ENCODE measurements at places on chromosomes 1 and 21.
A peak's percentile ranks its signal among the peaks of the same experiment; 100 is the strongest.

DNA sequence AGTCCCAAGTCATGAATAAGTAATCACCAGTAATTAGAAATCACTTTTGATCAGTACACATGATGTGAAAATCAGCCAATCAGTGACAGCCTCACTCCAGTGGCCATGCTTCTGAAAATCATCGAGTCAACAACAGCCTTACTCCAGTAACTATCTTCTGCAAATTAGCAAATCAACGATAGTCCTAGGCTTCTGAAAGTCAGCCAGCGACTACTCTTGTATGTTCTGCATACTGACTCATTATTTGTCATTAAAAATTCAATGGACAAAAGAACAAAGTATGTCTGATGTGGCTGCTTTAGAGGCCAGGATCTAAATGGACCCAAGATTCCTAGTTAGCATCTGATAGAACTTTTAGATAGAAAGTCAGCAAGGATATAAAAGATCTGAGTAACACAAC, 102.5 kb downstream of the GPR52 start:
- DNase-seq: no peak

DNA sequence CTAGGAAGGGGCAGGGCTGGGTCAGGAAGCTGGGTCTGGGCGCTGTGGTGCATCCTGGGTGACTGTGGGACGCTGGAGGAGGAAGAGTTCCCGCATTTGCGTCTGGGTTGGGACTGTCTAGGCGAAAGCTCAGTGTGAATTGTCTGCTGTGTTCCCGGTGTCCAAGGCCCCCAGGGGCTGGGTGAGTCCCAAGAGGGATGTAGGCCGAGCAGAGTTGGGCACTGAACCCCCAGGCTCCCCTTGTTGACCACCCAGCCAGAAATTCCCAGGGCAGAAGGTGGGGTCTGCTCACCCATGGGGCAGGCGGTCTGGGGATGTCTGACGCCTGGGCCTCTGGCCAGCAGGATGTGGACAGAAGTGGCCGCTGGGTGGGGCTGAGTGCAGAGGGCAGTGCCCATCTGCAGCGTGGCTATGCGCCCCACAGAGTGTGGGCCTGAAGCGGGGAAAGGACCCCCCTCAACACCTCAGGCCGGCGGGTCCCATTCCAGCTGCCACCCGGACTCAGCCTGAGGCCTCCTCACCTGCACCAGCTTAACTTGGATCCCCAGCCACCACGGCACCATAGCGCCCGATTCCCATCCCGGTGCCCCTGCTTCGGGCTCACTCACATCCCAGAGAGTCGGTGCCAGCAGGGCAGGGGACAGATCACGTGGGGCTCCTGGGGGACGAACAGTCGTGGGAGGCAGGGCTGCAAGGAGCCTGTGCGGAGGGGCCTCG, 37.0 kb upstream of the POFUT2 start:
- no peak for DNase-seq

DNA sequence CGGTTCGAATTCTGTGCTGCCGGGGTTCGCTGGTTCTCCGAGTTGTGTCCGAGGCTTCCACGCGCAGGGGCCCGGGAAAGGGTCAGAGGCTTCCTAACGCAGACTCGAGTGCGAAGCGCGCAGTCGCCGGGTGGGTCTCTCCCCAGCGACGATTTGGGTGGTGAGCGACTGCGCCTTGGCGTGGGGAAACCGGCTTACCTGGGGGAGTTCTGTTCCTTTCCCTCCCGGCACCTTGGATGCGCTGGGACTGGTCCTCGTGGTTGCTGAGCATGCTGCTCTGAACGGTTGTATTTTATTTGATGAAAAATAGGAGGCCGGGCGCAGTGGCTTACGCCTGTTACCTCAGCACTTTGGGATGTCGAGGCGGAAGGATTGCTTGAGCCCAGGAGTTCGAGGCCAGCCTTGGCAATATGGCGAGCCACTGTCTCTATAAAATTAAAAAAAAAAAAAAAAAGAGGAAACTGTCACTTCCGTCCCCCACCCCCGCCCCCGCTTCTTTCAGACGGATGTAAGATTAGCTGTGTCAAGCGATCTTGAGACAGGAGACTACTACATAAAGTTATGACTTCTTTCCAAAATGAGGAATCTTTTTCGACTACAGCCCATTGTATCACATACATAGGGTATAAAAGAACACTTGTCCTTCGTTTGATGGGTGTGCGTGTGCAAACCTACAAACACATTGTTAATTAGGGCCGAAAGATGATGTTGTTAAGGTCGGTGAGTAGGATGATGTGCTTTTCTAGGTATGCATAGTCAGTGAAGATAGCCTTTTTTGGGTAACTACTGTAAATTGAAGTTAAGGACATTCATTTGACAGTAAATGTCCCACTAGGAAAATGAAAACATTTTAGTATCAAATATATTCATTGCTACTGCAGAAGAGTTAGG, at the start of gene CCDC18:
CCDC18 (plus strand) TSS at position 2 of the 891 bp plus-strand sequence. CDS start 2,638 bp downstream, outside the sequence.
- DNase-seq: no peak

DNA sequence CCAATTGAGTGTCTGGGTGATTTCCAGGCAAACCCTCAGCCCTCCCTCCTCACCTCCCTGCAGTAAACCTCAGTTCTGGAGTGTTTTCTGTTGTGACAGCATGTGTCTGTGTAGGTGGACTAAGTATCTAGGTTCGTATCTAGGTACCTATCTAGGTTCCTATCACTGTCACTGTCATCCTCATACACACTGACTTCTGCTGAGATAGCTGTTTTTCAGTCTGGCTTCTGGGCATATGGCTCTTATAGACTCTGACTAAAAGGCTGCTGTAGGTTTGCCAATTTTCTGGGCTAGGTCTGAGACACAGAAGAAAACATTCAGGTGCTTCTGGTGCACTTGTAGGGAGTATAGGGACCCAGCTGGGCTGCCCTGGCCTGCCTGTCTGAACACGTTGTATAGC, 8.1 kb upstream of the TRIM67 start:
- DNase-seq: no peak

DNA sequence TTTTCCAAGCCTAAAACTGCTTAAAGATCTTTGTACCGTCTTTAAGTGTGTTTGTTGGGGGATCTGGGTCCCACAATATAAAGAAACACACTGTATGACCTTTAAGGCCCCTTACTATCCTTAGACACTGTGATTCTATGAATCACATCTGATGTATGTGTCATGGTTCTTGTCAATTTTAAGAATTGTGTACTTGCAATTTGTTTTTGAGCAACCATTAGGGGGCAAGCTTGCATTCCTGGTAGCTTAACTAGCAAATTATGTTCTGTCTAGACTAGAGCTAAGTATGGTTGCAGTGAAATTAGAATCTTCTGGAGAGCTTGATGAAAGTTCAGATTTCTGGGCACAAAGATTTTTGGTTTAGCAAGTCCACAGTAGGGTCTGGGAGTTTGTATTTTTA, 219.5 kb downstream of the TPR start:
- DNase-seq: no peak

- DNase-seq: no peak
Measured at GRCh38 chr1:45443580-45444446, 47.1 kb downstream of the TESK2 start.

GRCh38 chr1:66176012-66176715, 357.8 kb upstream of the SGIP1 start:
- DNase-seq: no peak

DNA sequence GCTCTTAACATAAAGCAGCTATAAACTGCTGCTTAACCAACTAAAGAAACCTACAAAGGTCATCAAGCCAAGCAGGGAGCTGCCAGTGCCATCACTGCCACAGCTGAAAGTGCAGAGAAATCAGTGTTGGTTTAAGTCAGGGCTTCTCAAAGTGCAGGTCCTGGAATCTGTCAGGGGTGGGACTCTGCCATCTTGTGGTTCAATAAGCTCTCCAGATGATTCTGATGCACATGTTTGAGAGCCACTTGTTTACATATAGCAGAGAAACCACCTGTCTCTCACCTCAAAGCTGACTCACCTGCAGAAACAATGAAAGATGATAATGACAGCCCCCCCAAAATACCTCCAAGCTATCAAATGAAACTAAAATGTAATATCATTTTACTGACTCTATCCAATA, 49.3 kb downstream of the SH3GLB1 start:
- DNase-seq: no peak

DNA sequence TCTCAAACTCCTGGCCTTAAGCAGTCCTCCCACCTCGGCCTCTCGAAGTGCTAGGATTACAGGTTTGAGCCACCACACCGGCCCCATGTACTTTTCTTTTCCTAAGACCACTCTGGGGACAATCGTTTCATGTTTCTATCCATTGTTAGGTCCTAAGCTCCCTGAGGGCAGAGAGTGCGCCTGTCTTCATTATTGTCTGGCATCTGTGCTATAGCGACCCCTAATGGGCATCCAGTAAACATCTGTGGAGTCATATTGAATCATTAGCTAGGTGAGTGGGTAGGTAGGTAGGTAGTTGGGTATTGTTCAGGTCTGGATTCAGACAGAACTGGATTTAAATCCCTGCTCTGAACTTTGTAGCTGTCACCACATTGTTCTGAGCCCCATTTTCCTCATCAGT, 66.1 kb downstream of the TMEM53 start:
- DNase-seq: no peak

DNA sequence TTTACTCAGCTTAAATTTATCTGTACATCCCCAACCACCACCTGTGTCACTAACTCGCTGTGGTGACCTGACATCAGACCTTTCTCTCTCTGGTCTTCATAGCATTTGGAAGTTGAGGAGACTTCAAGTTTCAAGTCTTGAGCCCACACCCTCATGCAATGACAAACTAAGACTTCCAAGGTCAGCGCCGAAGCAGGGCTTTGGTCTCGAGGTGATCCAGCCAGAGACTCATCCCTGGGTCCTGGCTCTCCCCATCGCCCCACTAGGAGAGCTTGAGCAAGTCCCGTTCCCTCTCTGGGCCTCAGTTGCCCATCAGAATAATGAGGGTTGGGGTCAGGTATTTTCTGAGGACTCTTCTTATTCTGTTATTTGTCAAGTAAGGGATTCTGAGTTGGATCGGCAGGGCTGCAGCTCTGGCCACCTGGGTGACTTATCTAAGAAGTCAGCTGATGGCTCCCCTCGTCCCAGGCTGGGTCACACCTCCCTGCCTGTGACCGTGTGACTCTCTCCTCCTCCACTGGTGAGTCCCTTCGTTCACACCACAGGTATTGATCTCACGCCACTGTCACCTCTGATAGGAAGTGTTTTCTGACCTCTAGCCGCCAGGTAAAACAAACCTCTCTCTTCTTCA, 143.7 kb upstream of the RUNX3 start:
- no peak for DNase-seq

GRCh38 chr1:159908031-159908940, 8.3 kb upstream of the CFAP45 start:
- no peak for DNase-seq

- no peak for DNase-seq
Measured at GRCh38 chr1:64754173-64754572, 9.3 kb downstream of the RAVER2 start.

- peak; percentile 46 for DNase-seq
Measured at GRCh38 chr1:24201941-24202440, 14.9 kb upstream of the IFNLR1 start.

DNA sequence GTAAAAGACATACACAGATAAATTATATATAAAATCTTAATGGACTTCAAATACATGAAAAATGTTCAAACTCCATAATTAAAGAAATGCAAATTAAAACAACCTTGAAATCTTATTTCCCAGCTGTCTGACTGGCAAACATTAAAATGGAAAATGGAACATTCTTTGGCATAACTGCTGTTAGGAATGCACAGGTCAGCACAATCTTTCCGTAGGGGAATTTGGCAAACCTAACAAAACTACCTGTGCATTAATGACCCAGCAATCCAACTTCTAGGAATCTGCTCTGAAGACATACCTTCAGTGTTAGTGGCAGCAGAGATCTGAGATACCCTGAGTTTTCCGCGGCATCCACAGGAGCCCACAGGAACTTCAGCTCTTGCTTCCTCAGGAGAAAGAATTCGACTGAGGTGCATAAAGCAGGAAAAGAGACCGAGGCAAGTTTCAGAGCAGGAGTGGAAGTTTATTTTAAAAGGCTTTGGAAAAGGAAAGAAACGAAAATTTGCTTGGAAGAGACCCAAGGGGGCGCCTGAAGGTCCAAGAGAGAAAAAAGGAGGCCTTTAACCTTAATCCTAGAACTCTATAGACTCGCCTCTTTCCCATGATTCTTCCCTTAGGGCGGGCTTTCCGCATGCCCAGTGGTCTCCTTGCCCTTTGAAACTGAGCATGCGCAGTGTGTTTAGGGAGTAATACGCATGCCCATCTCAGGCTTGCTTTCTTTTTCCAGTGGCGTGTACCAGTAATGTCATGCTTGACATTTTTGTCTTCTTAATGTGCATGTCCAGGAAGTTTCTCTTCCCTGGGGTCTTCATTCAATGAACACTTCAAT, 24.8 kb downstream of the LYPD8 start:
- no peak for DNase-seq

DNA sequence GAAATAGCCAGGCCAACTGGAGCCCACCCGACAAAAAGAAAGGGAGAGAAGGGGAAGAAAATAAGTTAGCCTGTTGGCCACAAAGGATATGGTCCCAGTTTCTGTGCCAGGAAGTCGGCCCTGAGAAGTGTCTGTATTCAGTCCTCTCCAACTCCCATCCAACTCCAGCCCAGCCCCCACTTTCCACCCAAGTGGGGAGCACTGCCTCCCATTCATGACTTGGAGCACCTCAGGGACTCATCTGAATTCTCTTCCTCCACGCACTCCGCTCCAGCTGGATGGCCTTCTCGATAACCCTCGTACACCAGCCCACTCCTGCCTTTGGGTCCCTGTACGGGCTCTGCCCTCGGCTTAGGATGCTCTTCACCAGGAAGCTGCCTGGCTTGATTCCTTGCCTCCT, 2.0 kb upstream of the WNT2B start:
- no peak for DNase-seq

DNA sequence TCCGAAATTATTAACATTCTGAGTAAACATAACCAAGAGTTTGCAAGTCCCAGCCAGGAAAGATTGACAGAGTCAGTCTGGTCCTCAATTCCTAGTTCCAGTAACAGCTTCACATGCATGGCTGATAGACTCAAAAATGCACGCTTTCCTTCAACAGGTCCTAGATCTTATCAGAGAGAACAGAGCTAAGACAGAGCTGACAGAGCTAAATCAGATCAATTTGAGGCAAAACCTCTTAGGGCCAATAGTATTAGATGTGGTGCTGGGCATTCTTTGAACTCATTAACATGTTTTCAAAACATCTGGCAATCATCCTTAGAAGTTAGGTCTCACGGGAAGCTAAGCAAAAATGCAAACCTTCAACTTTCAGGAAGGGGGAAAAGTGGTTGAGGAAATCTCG, 114.0 kb downstream of the GREM2 start:
- no peak for DNase-seq

DNA sequence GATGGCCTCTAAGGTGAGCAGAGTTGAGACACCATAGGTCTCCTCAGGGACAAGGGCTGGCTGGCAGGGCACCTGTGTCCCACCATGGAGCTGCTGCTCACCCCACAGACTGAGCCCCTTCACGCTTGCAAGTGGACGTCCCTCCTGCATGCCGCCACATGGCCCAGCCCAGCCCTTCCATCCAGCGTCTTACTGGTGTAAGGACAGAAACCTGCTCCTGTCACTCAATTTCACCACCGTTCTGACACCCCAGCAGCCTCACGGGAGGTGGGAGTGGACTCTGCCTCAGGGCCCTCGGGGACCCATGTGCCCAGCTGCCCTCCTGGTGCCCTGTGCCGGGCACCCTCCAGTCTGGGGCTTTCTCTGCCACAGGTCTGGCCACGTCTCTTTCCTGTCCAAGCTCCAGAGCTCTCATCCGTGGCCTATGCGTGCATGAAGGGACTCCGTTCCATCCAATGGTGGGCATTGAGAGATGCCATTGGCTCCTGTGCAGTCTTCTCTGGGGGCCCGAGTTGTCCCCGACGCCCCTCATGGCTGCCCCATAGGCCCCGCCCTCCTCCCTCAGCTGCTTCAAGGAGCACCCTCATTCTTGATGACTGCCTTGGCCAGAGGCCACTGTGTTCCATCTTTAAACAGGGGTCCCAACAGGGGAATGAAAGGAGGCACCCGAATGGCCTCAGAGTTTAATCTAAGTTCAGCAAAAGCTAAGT, 42.6 kb upstream of the COL6A1 start:
- DNase-seq: no peak

GRCh38 chr1:203091761-203092330, 6.0 kb upstream of the MYOG start:
- DNase-seq: no peak

Measured in caudate nucleus (tissue), 63 donors.